Mesothelial cell of epicardium (in vitro differentiated cells): ENCODE measurements at places on chromosomes 2 and 18.
A peak's percentile ranks its signal among the peaks of the same experiment; 100 is the strongest.

DNA sequence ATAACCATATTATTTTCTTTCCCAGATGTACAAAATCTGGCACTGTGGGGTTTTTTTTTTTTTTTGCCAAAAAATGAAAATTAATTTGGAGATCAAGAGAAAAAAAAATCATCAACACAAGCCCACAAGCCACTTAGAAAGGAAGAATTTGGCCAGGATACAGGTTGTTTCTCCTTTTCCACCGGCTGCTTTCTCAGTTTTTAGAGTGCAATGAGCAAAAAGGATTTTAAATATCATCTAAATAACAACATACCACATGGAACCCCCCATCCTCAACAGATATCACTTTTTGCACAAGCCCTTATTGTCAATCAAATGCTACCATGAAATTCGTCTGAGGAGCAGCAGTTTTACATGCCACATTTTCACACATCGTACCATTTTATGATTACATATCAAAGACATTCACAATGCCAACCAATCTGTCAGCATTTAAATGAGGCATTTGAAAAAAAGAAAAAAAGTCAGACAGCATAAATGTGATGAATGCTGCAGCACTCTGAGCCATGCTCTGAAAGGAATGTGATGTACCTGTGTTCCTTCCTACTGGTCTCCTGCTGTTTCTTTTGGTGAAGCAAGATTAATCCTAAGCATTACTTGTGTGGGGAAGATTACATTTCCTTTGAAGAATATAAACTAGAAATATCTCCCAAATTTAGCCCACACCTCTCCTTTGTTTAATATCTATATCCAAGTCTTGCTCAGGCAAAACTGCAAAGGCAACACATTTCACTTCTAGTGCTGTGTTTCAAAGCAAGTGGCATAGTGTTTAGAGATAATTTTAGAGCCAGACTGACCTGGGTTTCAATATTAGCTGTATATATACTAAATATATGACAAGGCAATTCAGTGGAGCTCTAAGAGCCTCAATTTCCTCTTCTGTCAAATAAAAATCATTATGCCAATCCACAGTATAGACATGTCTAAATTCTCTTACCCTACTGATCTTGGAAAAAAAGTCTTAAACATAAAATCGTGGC is 391.3 kb downstream of the CMPK2 start:
- H3K4me1 ChIP-seq, result peaks cover 3% of the 10 kb centered on the region
- H3K4me3 ChIP-seq, result no peak overlapping the region
- H3K36me3 ChIP-seq, result no peaks in the 10 kb centered on the region

- no peak for DNase-seq
- no peak overlapping the region for H3K27ac ChIP-seq
- H3K36me3 ChIP-seq, result no peaks in the 10 kb centered on the region
- peaks cover 3% of the 10 kb centered on the region for H3K4me1 ChIP-seq
- peak overlapping the region; percentile 43 for H3K4me3 ChIP-seq
- peaks cover 2% of the 10 kb centered on the region for H3K27me3 ChIP-seq
Observed at GRCh38 chr2:196067088-196067382, 1.6 kb downstream of the DNAH7 start.

GRCh38 chr2:43127208-43127940 is 99.0 kb downstream of the ZFP36L2 start:
- H3K27me3 ChIP-seq, result no peaks in the 10 kb centered on the region
- no peak overlapping the region for H3K27ac ChIP-seq
- peaks cover 46% of the 10 kb centered on the region for H3K4me1 ChIP-seq
- no peak overlapping the region for H3K4me3 ChIP-seq

DNA sequence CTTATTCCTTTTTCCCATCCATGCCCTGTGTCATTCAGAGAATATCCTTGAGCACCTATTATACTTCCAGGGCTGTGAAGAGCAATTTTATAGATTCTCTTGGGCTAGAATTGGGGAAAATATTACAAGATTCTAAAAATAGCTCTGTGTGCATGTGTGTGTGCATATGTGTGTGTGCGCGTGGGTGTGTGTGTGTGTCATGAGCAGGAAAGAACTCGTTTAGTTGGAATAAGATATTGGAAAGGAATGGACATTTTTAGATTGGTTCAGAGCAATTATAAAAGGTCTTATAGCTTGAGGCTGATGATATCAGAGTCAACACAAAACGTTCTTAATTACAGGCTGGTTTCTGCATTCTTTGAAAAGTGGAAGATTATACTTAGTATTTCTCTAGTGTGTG is 212.1 kb upstream of the COPS8 start:
- DNase-seq, result no peak
- peaks cover 73% of the 10 kb centered on the region for H3K4me1 ChIP-seq
- H3K36me3 ChIP-seq, result no peaks in the 10 kb centered on the region

GRCh38 chr2:224876522-224876921 is 160.4 kb upstream of the CCDC195 start:
- no peak overlapping the region for H3K27ac ChIP-seq
- DNase-seq, result no peak
- peaks cover 9% of the 10 kb centered on the region for H3K27me3 ChIP-seq
- no peak overlapping the region for H3K4me3 ChIP-seq
- no peaks in the 10 kb centered on the region for H3K4me1 ChIP-seq

DNA sequence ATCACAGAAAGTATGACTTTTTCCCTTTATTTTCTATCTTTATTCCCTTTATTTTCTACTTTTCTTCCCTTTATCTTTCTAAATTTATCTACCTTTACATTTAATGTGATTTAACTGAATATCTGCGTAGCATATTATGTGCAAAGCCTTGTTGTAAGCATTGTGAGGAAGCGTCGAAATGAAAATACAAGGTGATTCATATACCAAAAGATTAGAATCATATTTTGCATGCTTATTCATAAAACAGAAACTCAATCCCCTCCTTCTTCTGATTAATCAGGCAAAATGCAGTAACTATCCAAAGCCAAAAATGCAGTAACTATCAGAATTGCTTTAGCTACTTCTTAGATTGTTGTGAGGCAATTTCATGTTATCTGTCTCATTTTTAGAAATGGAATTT is 393.0 kb downstream of the CDH19 start:
- H3K4me3 ChIP-seq, result no peak overlapping the region
- H3K36me3 ChIP-seq, result no peaks in the 10 kb centered on the region
- DNase-seq, result no peak
- H3K27ac ChIP-seq, result no peak overlapping the region

DNA sequence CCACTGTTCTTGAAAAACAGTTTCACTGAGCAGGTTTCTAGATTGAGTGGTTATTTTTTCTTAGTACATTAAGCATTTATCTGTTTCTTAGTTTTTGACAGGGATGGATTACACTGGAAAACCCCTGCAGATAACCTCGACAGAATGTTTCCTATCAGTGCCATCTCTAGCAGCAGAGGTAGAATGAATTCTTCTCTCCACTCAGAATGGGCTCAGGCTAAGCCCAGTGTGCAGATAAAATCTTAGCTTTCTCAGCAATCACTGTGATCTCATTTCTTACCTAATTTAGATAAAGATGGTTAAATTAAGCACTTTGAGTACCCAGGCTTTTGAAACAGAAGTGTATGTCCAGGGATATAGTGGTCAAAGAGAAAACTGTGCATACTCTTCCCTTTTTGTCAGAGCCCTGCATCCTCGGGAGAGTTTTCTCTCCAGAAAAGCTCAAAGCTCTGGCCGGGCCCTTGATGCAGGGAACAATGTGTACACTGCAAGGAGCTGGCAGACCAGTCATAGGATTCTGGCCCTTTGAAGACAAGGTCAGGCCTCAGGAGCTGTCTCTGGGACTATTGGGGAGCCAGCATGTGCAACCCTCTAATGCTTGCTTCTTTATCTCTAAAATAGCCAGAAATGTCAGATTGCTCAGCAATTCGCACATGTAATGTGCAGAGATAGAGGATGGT is 10.6 kb upstream of the AKAIN1 start:
- DNase-seq, result no peak
- no peaks in the 10 kb centered on the region for H3K36me3 ChIP-seq
- H3K4me1 ChIP-seq, result peaks cover 4% of the 10 kb centered on the region
- H3K27me3 ChIP-seq, result peaks cover 25% of the 10 kb centered on the region
- no peak overlapping the region for H3K4me3 ChIP-seq

GRCh38 chr2:2567776-2568175 is 236.7 kb upstream of the MYT1L start:
- H3K36me3 ChIP-seq, result no peaks in the 10 kb centered on the region
- H3K4me3 ChIP-seq, result no peak overlapping the region
- H3K27me3 ChIP-seq, result peaks cover 24% of the 10 kb centered on the region
- H3K27ac ChIP-seq, result no peak overlapping the region
- no peak for DNase-seq

GRCh38 chr2:143121957-143122356 is 7.3 kb upstream of the ARHGAP15 start:
- peaks cover 11% of the 10 kb centered on the region for H3K27me3 ChIP-seq
- H3K36me3 ChIP-seq, result no peaks in the 10 kb centered on the region
- H3K4me3 ChIP-seq, result no peak overlapping the region

DNA sequence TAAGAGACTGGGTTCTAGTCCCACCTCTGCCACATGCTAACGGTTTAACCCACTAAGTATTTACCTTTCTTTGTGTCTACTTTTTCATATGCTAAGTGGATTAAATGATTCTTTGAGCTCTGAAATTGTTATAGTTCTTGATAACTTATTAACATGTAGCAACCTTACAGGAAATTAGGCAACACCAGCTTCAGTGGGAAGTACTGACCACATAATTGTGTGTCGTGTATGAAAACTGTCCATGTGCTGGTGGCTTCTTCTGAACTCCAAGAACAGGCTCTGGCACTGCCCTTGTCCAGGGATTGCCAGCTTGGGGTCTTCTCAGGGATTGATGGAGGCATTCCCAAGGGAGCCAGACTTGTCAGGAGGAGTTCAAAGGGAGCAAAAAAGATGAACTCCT is 427.7 kb downstream of the TGIF1 start:
- no peaks in the 10 kb centered on the region for H3K36me3 ChIP-seq
- H3K4me3 ChIP-seq, result no peak overlapping the region
- no peak for DNase-seq
- peaks cover 28% of the 10 kb centered on the region for H3K4me1 ChIP-seq
- H3K27me3 ChIP-seq, result no peaks in the 10 kb centered on the region

- no peaks in the 10 kb centered on the region for H3K4me1 ChIP-seq
- H3K36me3 ChIP-seq, result peaks cover 13% of the 10 kb centered on the region
- no peak overlapping the region for H3K27ac ChIP-seq
- H3K27me3 ChIP-seq, result no peaks in the 10 kb centered on the region
- H3K4me3 ChIP-seq, result no peak overlapping the region
Observed at GRCh38 chr2:24754985-24755705, 38.0 kb downstream of the PTRHD1 start.

DNA sequence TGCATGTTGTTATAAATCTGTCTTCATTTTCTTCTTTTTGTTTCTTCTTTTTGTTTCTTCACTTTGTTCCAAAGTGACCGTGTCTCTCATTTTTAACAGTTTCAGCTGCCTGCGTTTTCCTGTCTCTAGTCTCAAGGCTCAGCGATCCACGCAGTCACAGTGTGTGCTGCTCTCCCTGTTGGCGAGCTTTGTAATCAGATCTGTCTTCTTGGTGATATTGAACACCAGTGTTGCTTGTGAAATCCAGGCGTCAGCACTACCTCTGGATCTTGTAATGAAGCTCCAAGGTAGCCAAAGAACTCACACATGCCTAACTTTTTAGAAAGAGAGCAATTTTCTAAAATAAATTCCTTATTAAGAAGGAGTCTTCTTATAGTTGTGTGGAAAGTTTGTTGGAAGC is 13.2 kb downstream of the SNTG2 start:
- no peak overlapping the region for H3K27ac ChIP-seq
- H3K4me1 ChIP-seq, result no peaks in the 10 kb centered on the region
- DNase-seq, result no peak
- H3K27me3 ChIP-seq, result peaks cover 33% of the 10 kb centered on the region
- H3K4me3 ChIP-seq, result no peak overlapping the region

GRCh38 chr2:183069174-183069573 is 9.4 kb upstream of the DUSP19 start:
- no peak overlapping the region for H3K4me3 ChIP-seq
- no peaks in the 10 kb centered on the region for H3K4me1 ChIP-seq
- no peaks in the 10 kb centered on the region for H3K27me3 ChIP-seq
- DNase-seq, result no peak

- no peak for DNase-seq
- H3K4me1 ChIP-seq, result peaks cover 9% of the 10 kb centered on the region
- no peak overlapping the region for H3K27ac ChIP-seq
- no peak overlapping the region for H3K4me3 ChIP-seq
- peaks cover 2% of the 10 kb centered on the region for H3K27me3 ChIP-seq
Observed at GRCh38 chr2:120298173-120298835, 45.7 kb downstream of the RALB start.

DNA sequence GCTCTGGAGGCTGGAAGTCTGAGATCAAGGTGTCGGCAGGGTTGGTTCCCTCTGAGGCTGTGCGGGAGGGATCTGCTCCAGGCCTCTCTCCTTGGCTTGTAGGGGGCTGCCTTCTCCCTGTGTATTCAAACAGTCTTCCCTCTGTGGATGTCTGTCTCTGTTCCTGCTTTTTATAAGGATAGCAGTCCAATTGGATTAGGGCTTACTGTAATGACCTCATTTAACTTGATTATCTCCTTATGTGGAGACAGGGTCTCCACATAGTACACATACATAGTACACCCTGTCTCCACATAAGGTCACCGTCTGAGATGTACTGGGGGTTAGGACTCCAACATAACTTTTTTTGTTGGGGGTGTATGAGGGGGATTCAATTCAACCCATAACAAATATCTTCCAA is 30.5 kb downstream of the TCF7L1 start:
- peaks cover 49% of the 10 kb centered on the region for H3K4me1 ChIP-seq
- no peak overlapping the region for H3K4me3 ChIP-seq
- no peak for DNase-seq
- peaks cover 6% of the 10 kb centered on the region for H3K36me3 ChIP-seq

DNA sequence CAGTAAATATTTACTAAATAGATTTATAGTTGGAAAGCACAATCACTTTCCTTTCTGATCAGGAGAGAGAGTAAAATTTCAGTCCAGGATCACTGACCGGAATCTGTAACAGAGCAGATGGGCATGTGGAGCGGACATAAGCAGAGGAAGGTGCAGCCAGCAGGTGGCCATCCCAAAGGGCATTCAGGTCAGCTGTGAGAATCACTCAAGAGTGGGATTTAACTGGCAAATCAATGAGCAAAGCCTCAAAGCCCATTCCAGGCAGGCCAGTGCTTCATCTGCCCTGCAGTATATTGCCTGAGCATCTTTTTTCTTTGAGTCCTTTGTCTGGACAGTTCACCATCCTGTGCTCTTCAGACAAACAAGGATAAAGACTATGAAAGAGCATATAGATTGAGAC is 166.4 kb upstream of the SLC14A2 start:
- no peaks in the 10 kb centered on the region for H3K36me3 ChIP-seq
- H3K27me3 ChIP-seq, result no peaks in the 10 kb centered on the region
- no peak for DNase-seq
- no peak overlapping the region for H3K27ac ChIP-seq
- H3K4me1 ChIP-seq, result peaks cover 23% of the 10 kb centered on the region
- no peak overlapping the region for H3K4me3 ChIP-seq

GRCh38 chr2:151999053-151999452 is 99.8 kb downstream of the CACNB4 start:
- no peaks in the 10 kb centered on the region for H3K36me3 ChIP-seq
- H3K27ac ChIP-seq, result no peak overlapping the region
- no peak for DNase-seq
- H3K27me3 ChIP-seq, result no peaks in the 10 kb centered on the region
- H3K4me1 ChIP-seq, result no peaks in the 10 kb centered on the region

DNA sequence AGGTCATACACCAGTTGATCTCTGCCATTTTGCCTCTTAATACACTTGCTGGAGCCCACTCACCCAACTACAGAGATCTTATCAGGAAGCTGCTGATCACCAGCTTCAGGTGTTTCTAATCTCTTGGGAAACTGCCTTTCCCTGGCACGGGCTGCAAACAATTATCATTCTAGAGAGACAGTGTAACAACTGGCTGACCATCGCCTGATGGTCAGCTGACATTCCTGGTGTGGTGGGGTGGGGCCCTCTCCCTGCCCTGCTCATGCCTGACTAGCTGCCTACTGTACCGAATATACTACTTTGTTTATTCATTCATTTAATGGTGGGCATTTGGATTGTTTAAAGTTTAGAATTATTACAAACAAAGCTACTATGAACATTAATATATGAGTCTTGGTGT is 311.5 kb downstream of the CBLN2 start:
- no peaks in the 10 kb centered on the region for H3K4me1 ChIP-seq
- H3K4me3 ChIP-seq, result no peak overlapping the region
- no peak for DNase-seq
